Brain pericyte (primary cell): ENCODE measurements at places on chromosomes 7 and 10.

GRCh38 chr10:28508304-28508925, 24.5 kb upstream of the WAC start:
- DNase-seq, result no peak

DNA sequence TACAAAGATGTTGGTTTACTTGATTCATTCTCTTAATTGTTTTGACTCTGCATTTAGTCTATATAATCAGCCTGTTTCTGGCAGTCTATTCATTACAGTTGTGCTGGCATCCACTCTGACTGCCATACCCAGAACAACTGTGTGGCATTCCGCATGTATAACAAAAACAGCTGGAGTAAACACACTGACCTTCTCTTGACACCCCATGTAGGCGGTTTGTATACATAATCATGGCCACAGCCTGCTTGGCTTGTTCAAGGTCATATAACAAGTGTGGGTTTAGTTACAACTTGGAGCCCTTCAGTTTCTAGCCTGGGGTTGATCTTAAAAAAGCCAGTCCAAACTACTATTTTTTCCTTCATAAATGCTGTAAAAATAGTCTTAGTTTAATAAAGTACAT, 70.9 kb downstream of the MBL2 start:
- DNase-seq, result no peak

- DNase-seq, result no peak
Measured at GRCh38 chr7:106841896-106842390, 23.1 kb upstream of the PIK3CG start.

DNA sequence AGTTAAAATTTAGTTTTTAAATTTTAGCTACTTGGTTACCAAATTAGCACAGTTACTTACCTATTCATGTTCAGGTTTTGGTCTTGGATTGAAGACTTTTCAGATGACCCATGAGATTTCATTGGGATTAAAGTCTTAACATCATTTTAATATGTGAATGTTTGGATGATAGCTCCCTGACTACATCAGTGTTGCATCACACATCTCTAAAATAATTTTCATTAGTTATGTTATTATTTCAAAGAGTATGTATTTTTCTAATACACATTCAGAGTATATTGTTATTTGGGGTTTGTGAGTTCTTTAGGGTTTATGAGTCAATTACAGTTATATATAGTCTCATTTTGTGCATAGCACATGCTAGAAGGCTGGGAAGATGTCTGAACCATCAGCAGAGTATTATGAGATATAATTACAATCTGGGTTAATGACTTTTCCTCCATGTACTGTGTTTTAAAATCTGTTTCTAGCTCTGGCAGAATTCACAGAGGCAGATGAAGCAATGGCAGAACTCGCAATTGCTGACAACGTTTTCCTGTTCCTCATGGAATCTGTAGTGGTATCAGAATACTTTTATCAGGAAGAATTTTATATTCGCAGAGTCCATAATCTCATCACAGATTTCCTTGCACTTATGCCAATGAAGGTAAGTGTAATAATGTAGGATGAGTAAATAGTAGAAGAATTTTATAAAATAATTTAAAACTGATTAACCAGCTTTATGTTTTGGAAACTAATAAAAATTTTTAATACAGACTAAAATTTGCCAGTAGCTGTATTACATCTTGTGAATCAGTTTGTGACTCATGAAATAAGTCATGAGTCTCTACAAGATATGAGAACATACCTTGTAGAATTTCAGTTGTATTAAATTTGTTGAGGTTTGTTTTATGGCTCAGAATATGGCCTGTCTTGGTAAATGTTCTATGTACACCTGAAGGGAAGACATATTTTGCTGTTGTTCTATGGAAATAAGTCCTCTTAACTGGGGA, 26.9 kb downstream of the NUP205 start:
- no peak for DNase-seq

GRCh38 chr10:80909254-80909653, 371.6 kb downstream of the SH2D4B start:
- DNase-seq, result no peak

DNA sequence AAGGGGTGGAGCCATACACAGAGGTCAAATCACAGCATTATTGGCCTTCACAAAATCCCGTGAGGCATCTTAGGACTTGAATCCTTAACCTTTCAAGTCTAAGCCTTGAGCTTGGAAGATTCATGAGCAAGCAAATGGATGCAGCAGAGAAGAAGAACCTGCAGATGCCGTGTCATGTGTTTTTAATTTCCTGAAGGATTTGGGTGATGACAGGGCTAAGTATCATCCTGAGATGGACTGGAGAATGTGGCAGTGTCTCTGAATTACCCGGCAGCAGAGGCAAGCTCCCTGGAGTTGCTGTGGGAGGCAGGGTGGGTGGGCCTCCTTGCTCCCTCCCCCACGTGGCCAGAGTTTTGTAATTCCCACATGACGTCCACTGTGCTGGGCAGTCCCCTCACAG, 50.8 kb downstream of the GCC1 start:
- DNase-seq, result no peak

- DNase-seq, result no peak
Measured at GRCh38 chr7:8143151-8143874, 118.7 kb downstream of the ICA1 start.

DNA sequence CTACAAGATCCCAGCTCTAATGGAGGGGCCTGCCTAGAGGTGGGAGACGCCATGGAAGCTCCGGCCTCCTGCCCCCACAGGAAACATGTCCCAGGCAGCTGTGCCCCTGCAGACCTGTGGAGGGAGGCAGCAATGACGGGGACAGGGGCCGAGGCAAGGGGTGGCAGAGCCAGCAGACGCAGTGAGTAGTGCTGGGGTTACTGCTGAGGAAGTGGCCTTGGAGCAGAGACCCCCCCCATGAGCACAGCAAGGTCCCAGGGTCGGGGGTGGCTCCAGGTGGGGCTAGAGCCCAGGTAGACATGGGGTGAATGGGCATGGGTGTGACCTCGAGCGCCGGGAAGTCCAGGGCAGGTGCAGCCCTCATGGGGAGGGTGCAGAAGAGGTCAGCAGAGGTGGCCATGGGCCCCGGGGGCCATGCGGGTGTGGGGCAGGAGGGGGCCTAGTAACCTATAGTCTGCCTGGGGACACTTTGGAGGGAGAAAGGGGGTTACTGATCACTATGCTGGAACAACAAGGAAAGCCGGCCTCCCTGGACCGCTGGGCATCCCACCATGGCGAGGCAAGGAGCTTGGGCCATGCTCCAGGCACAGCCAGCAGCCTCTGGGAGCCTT, 45.5 kb downstream of the JAKMIP3 start:
- no peak for DNase-seq

GRCh38 chr7:102897856-102898531, 14.8 kb upstream of the LRRC17 start:
- no peak for DNase-seq

- peak; percentile 8 for DNase-seq
Measured at GRCh38 chr7:77799078-77799964, 748 bp downstream of the PHTF2 start.

- DNase-seq, result no peak
Measured at GRCh38 chr7:57342954-57343353, 107.0 kb upstream of the ZNF716 start.

DNA sequence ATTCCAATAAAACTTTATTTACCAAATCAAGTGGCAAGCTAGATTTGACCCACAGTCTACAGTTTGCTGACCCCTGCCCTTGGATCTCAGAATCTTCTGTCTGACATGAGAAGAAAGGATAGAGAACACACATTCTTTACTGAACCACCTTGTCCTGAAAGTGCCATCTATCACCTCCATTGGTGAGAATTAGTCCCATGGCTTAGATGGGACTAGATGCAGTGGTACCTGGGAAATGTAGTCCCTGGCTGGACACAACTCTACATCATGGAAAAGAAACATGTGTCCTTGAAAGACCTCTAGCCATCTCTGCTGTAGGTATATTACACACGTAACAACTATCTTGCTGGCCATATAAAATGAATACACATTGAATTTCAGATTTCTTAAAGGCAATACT, 336.2 kb downstream of the LHFPL3 start:
- no peak for DNase-seq

DNA sequence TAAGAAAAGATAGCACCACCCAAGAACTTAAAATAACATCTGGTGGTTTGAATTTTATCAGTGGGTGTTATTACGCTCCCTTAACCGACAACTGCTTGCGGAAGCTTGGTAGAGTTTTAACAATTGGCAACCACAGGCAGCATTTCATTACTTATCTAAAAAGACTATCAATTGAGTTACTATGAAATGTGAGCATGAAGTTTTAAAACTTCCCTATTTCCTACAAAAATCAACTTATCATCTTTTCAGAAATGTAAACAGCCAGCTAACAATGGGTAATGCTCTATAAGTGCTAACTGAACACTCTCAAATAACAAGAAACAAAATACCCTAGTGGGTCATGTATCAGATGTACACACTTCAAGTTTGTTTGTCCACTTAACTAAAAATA, 68.8 kb downstream of the OSBPL3 start:
- no peak for DNase-seq

- no peak for DNase-seq
Measured at GRCh38 chr7:23011222-23011924, 2.6 kb downstream of the HYCC1 start.

- DNase-seq, result no peak
Measured at GRCh38 chr10:86162036-86162435, 204.6 kb downstream of the GRID1 start.

- DNase-seq, result no peak
Measured at GRCh38 chr7:47581804-47582763, at the start of gene TNS3. Gene TNS3 (minus strand): TSS chr7:47582111. CDS start chr7:47439636, 142,475 bp downstream.

DNA sequence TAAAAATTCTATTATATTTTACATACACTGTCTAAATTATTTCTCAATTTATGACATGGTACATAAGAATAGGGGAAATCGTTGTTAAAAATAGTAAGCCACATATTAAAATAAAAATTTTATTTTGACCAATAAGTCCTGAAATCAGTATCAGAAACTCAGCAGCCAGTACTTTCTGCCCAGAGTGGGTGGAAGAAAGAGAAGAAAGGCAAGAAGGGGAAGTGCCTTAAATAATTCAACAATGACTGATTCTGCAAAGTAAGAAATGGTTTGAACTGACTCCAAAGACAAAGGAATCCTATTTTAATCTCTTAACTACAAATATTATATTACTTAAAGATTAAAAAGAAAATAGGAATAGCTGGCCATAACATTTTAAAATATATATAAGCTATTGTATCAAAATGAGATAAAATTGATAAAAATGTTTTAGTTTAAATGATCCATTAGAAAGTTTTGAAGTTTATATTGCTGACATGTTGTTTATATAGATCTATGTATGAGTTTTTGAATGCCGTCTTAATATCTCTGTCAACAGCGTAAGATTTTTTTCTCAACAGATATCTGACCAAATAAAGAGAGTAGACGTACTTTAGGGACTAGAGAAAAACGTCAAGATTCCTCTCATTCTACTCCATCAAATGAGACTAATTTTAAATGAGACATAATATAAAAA, 30.2 kb upstream of the NRCAM start:
- DNase-seq, result no peak

DNA sequence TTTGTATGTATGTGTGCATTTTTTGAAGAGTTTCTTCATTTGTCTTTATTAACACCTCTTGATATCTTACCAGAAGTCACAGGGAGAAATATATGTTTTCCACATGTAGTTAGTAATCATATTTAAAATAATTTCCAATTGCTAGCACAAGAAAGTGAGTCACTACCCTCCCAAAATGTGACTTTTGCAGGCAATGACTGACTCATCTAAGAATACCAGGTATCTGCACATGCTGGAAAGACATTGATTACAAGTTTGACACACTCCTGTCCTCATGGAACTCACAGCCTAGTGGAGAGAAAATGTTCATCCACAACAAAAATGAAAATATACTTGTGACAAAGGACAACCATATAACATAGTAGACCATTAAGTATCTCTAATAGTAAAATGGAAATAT, 82.9 kb downstream of the SEMA3D start:
- DNase-seq, result no peak

GRCh38 chr10:79253704-79254103, 93.6 kb upstream of the PPIF start:
- DNase-seq, result no peak

GRCh38 chr10:79938728-79939406, 10.0 kb downstream of the SFTPD start:
- no peak for DNase-seq

- no peak for DNase-seq
Measured at GRCh38 chr7:142488036-142488633, 230.3 kb upstream of the PRSS58 start.

DNA sequence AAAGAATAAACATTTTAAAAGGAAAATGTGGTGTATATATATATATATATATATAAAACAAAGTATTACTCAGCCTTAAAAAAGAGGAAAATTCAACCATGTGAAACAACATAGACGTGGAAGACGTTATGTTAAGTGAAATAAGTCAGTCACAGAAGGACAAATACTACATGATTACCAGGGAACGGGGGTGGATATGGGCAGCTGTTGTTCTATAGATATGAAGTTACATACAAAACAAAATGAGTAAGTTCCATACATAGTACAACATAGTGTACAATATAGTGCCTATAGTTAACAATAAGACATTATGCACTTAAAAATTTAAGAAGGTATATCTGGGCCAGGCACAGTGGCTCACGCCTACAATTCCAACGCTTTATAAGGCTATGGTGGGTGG, 48.8 kb downstream of the SGMS1 start:
- no peak for DNase-seq

DNA sequence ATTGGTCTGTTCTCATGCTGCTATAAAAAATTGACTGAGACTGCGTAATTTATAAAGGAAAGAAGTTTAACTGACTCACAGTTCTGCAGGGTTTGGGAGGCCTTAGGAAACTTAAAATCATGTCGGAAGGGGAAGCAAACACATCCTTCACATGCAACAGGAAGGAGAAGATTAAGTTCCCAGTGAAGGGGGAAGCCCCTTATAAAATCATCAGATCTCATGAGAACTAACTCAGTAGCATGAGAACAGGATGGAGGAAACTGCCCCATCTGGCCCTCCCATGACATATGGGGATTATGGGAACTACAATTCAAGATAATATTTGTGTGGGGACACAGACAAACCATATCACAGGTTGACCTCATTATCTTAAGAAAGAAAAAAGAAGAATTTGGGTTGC, 134.5 kb downstream of the PPP1R3A start:
- DNase-seq, result no peak

DNA sequence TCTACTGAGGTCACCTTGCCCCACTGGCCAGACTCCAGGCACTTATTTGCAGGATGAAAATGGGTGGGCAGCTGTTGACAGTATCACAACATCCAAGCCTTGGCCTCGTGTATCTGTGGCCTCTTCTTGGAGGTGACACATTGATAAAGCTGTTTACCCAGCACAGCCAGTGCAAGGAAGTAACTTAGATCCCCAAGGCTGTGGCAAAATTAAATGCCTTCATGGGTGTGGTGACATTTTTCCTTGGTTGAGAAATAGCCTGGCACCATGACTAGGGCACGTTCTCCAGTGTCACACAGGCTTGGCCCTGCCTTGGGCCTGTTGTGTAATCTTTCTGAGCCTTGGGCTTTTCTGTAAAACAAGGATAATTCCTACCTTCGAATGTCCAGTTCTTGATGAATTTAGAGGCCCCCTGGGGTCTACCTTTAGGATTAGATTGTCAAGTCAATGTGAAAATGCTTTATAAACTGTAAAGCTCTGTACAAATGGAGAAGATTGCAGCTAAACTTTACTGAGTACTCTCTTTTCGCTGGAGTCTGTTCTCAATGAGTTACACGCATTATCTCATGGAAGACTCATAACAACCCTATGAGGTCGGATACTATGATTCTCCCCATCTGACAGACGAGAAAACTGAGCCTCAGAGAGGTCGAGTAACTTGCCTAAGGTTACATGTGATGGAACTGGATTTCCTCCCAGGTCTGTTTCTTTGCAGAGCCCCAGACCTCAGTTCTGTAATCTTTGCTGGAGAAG, 46.7 kb upstream of the LOXL4 start:
- no peak for DNase-seq
